ENCODE measurements at places on chromosomes 3 and 15. TPM values are rescaled to one million over a fixed set of nuclear protein-coding genes. Genes with fewer than 3 reads are reported as not detected.
A peak's percentile ranks its signal among the peaks of the same experiment; 100 is the strongest.

GRCh38 chr15:52227456-52227855, 36.3 kb upstream of the GNB5 start:
- H3K36me3 ChIP-seq: peaks cover 6% of the 10 kb centered on the region
- H3K27ac ChIP-seq: peak overlapping the region; percentile 40
- no peak overlapping the region for H3K4me3 ChIP-seq
- no peaks in the 10 kb centered on the region for H3K27me3 ChIP-seq

DNA sequence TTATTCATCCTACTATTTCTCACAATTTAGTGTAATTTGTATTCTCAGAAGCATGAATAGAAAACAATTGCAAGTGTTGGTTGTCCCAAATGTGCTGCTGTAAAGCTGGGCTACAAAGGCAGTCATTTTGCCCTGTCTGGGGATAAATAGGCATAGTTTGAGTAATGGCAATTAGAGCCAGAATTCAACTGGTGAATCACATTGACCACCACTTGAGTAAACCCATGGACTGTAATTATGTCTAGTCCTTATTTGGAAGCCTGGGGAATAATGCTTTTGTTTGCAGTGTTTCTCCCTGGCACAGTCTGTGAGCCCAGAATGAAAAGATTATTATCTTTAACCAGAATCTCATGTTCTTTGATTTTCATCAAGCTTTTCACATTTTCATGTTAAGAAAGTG, 30.5 kb upstream of the CHL1 start:
- H3K36me3 ChIP-seq: no peaks in the 10 kb centered on the region
- no peak for DNase-seq
- H3K4me3 ChIP-seq: no peak overlapping the region
- H3K27ac ChIP-seq: no peak overlapping the region
- H3K4me1 ChIP-seq: no peaks in the 10 kb centered on the region
- H3K27me3 ChIP-seq: no peaks in the 10 kb centered on the region

The CDHR4 gene
- total RNA-seq: not detected

DNA sequence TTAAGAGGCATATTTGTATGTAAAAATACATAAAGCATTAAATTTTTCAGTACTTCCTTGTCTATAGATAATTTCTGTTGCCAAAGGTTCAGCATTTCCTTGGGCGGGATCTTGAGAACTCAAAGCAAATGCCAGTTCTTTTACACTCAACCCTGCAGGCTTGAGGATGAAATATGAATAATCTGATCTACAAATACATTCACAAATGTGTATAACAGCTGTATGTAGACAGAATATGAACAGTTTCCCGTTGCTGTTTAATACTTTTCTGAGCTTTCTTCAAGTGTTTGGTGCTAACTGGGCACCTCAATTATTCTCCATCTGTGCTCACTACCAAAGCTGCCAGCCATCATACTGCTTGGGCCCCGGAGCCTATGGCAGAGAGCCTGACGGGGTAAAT, 661.3 kb downstream of the NLGN1 start:
- H3K27me3 ChIP-seq: no peaks in the 10 kb centered on the region
- no peaks in the 10 kb centered on the region for H3K36me3 ChIP-seq
- no peaks in the 10 kb centered on the region for H3K4me1 ChIP-seq
- no peak for DNase-seq

DNA sequence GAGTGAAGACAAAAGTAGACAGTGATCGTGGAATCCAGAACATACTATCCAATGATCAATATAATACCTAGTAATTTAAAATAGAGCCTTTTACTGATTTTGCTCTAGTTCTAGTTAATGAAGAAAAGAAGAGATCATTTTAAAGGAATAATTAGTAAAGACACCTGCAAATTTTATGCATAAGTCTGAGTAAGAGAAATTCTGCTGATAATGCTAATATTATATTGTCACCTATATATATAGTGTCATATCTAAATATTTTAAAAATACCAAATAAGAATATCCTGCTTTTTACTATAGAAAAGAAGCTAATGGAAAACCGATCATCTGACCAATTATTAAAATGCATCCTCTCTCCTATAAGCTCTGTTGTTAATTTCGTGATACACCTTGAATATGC, 152.1 kb downstream of the CNTN4 start:
- no peak overlapping the region for H3K4me3 ChIP-seq
- DNase-seq: no peak
- no peaks in the 10 kb centered on the region for H3K27me3 ChIP-seq
- no peaks in the 10 kb centered on the region for H3K36me3 ChIP-seq
- H3K4me1 ChIP-seq: no peaks in the 10 kb centered on the region

- peaks cover under 1% of the 10 kb centered on the region for H3K27me3 ChIP-seq
- H3K4me1 ChIP-seq: peaks cover 2% of the 10 kb centered on the region
- H3K27ac ChIP-seq: no peak overlapping the region
- DNase-seq: no peak
- H3K36me3 ChIP-seq: peaks cover 2% of the 10 kb centered on the region
- no peak overlapping the region for H3K4me3 ChIP-seq
Measured at GRCh38 chr3:188137051-188137450, 16.9 kb upstream of the LPP start.

DNA sequence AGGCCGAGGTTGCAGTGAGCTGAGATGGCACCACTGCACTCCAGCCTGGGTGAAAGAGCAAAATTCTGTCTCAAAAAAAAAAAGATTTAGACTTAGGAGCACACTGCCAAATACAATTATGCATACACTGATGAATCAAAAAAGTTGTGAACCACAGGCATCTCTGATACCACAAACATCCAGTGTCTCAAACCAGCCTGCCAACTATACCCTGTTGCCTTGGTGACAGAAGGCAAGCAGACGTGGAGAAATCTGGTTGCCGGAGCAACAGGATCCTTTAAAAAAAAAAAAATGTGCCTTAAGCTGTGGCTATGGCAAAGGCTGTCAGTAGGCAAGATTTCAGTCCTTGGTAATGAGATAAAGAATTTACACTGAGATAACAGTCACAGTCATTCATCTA, 202.3 kb downstream of the NEK10 start:
- no peaks in the 10 kb centered on the region for H3K27me3 ChIP-seq
- no peak overlapping the region for H3K27ac ChIP-seq
- H3K4me3 ChIP-seq: no peak overlapping the region
- DNase-seq: no peak
- H3K4me1 ChIP-seq: no peaks in the 10 kb centered on the region
- no peaks in the 10 kb centered on the region for H3K36me3 ChIP-seq

The SSR3 gene
- total RNA-seq: 121 TPM

The HGD gene
- total RNA-seq: 0.23 TPM

GRCh38 chr3:149382518-149382917, 5.1 kb upstream of the TM4SF1 start:
- no peak overlapping the region for H3K4me3 ChIP-seq
- DNase-seq: no peak
- no peaks in the 10 kb centered on the region for H3K36me3 ChIP-seq

The EFCAB12 gene
- 1.4 TPM for total RNA-seq

The KLHL6 gene
- 31.5 TPM for total RNA-seq

DNA sequence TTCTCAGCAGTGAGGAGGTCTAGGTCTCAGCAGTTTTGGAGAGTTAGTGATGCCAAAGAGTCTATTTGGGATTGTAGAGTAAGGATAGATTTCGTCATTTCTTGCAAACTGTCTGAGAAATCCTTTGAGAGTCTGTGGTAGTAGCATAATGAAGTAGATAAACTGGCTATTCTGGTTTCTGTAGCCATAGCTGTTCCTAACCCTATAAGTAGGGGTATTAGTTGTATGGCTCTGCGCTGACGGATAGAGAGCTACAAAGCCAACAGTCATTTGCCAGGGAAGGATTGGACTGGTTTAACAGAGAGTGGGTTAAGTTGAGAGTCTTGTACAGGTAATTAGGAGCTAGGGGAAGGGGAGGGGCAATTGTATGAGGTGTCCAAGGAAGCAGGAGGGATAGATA, 50.6 kb downstream of the KLHDC8B start:
- DNase-seq: no peak
- no peaks in the 10 kb centered on the region for H3K36me3 ChIP-seq
- peaks cover 3% of the 10 kb centered on the region for H3K27me3 ChIP-seq

- H3K27ac ChIP-seq: no peak overlapping the region
- H3K4me3 ChIP-seq: no peak overlapping the region
- DNase-seq: no peak
Measured at GRCh38 chr3:1404270-1404962, 311.6 kb downstream of the CNTN6 start.

DNA sequence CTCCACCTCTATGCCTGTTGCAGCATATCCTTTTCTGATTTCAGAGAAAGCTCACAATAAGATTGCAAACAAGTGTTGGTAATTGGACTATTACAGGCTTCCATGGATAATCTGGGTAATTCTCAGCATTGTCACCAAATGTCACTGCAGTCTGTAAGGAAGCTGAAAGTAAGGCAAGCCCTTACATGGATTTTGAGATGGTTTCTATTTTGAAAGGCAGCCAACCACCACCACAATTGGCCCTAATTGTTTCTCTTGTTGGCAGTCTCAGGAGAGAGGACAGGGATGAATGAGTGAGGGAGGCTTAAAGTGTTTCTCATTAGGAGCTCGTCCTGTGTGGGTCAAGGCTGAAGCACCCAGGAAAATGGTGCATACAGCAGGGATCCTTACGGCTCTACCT, 879.9 kb downstream of the TUSC7 start:
- DNase-seq: no peak
- H3K4me3 ChIP-seq: no peak overlapping the region
- H3K27ac ChIP-seq: no peak overlapping the region

GRCh38 chr3:61181874-61182273, 69.4 kb downstream of the FHIT start:
- H3K36me3 ChIP-seq: no peaks in the 10 kb centered on the region
- H3K4me3 ChIP-seq: no peak overlapping the region
- DNase-seq: no peak
- no peaks in the 10 kb centered on the region for H3K27me3 ChIP-seq
- H3K27ac ChIP-seq: no peak overlapping the region
- H3K4me1 ChIP-seq: peaks cover 5% of the 10 kb centered on the region

All from activated CD8-positive, alpha-beta memory T cell treated with anti-CD3 and anti-CD28 coated beads, Interleukin-2, amount 10 ng/mL, durations not matched to agents 7 days and 5 days (primary cell).